ENCODE measurements at places on chromosomes 13 and 19. TPM values are rescaled to one million over a fixed set of nuclear protein-coding genes. Genes with fewer than 3 reads are reported as not detected.

- H3K27ac ChIP-seq = no peak overlapping the region
- no peak for DNase-seq
- no peaks in the 10 kb centered on the region for H3K27me3 ChIP-seq
- no peak overlapping the region for H3K4me3 ChIP-seq
- peaks cover 98% of the 10 kb centered on the region for H3K36me3 ChIP-seq
These were observed 24.4 kb downstream of the DHX34 start for GRCh38 chr19:47373246-47374240.

GRCh38 chr19:5585461-5586299 lies 17.9 kb upstream of the TINCR start:
- H3K27ac ChIP-seq = peak overlapping the region; percentile 75
- peak overlapping the region; percentile 9 for H3K4me3 ChIP-seq
- H3K4me1 ChIP-seq = peaks cover 19% of the 10 kb centered on the region
- no peak for DNase-seq

ZNF415 gene
- total RNA-seq = 9.1 TPM

PRSS57 gene
- total RNA-seq = 0.34 TPM

DNA sequence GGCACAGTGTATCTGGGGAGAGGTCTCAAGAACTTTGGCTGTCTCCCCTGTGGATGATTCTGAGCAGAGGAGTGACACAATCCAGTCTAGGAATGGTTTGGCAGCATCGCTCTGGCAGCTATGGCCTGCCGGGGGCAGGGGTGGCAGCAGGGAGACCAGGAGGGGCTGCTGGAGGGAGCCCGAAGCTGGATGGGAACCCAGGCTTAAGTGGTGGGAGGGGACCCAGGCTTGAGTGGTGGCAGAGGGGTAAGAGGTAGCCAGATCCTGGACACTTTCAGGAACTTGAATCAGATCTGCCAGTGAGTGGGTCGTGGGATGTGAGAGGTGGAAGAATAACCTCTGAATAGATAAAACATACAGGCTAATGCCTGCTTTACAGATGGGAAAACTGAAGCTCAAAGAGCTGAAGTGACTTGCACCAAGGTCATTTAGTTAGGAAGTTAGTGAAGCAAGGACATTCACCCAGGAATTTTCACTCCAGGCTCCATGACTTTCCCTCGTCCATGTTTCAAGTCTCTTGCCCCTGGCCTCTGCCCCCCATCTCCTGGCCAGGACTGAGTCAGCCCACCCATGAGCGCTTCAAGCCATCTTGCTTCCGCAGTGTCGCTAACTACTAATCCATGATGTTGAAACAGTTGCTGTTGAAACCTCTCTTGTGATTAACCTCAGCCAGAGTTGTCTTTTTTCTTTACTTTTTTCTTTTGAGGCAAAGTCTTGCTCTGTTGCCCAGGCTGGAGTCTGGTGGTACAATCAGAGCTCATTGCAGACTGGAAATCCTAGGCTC lies 29.9 kb upstream of the C1QTNF9 start:
- no peak overlapping the region for H3K27ac ChIP-seq
- no peak for DNase-seq
- H3K4me1 ChIP-seq = peaks cover 33% of the 10 kb centered on the region

DNA sequence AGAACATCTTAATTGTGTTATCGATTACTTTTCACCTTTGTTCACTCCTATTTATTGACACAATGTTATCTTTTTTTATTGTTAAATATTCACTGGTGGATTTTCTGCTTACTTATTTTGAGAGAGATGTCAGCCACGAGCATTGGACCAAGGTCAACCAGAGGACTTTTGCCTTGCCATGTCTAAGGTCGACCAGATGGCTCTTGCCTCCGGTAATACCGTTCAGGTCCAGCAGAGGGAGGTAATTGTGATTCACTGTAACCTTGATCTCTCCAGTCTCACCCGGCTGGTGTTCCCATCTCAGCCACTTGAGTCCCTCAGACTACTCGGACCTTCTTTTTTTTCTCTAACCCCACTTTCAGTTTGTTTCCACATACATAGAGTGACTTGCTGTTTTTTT lies 1438.1 kb downstream of the UQCRFS1 start:
- H3K4me1 ChIP-seq = no peaks in the 10 kb centered on the region
- no peak overlapping the region for H3K27ac ChIP-seq
- H3K4me3 ChIP-seq = no peak overlapping the region
- H3K36me3 ChIP-seq = peaks cover 37% of the 10 kb centered on the region
- H3K27me3 ChIP-seq = no peaks in the 10 kb centered on the region
- no peak for DNase-seq

DNA sequence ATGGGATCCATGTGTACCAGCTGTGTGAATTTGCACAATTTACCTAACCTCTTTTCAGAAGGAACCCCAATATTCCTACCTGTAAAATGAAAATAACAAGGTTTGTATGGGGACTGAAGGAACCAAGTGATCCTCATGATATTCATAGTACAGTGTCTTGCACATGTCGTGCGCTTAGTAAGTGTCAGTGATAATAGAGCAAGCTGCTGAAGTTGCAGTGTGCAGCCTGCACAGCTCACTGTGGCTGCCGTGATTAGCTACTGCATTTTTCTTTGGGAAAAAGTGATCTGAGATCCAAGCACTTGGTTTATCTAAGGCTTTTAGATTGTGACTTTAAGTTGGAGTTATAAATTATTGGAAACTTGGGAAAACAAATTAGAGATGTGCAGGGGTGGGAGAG lies 135.9 kb upstream of the FRY start:
- H3K4me1 ChIP-seq = peaks cover 12% of the 10 kb centered on the region
- no peaks in the 10 kb centered on the region for H3K27me3 ChIP-seq
- DNase-seq = no peak
- H3K27ac ChIP-seq = no peak overlapping the region
- no peaks in the 10 kb centered on the region for H3K36me3 ChIP-seq

- peak overlapping the region; percentile 99 for H3K27ac ChIP-seq
- H3K36me3 ChIP-seq = no peaks in the 10 kb centered on the region
- peak overlapping the region; percentile 50 for H3K4me3 ChIP-seq
- peaks cover 78% of the 10 kb centered on the region for H3K4me1 ChIP-seq
- H3K27me3 ChIP-seq = no peaks in the 10 kb centered on the region
These were observed 25.8 kb upstream of the NANOS3 start for GRCh38 chr19:13850910-13851733.

DNA sequence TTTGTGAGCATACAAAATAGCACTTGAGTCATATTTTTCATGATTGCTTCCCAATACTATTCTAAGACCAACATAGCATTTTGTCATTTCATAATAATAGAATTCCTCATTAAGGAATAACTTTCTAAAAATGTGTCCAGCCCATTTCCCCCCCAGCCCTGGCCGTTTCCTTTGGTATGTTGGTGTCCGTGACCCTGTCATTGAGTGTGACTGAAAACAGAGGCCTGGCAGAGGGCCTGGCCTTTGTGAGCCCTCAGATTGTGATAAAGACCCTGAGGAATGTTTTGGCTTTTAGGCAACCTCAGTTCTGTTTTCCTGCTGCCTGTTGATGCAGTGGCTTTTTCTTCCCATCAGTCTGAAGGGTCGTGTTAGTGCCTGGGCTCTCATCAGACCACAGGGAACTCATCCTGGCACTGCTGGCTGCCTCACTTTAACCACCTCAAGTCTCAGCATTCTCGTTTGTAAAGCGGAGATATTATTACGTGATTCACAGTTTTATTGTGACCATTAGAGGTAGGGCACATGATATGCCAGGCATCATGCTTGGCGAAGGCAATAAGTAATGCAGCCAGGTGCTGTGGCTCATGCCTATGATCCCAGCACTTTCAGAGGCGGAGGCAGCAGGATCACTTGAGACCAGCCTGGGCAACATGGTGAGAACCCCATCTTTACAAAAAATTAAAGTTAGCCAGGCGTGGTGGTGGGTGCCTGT lies 13.8 kb downstream of the SPINT2 start:
- H3K27ac ChIP-seq = peak overlapping the region; percentile 44
- H3K4me1 ChIP-seq = peaks cover 26% of the 10 kb centered on the region
- no peak for DNase-seq
- no peak overlapping the region for H3K4me3 ChIP-seq

- no peaks in the 10 kb centered on the region for H3K36me3 ChIP-seq
- peak within 1 kb of the TSS; percentile 49 for H3K27ac ChIP-seq
- peak; percentile 97 for DNase-seq
- peak within 1 kb of the TSS; percentile 67 for H3K4me3 ChIP-seq
- H3K4me1 ChIP-seq = peaks cover 20% of the 10 kb centered on the region
These were observed at the start of gene ZNF835 for GRCh38 chr19:56671613-56671994. Gene ZNF835, minus strand, starts transcription at chr19:56671757. Its CDS starts 6,559 bp downstream, at chr19:56665198.

COX7A1 gene
- total RNA-seq = 231 TPM

EDDM13 gene
- not detected for total RNA-seq

DNA sequence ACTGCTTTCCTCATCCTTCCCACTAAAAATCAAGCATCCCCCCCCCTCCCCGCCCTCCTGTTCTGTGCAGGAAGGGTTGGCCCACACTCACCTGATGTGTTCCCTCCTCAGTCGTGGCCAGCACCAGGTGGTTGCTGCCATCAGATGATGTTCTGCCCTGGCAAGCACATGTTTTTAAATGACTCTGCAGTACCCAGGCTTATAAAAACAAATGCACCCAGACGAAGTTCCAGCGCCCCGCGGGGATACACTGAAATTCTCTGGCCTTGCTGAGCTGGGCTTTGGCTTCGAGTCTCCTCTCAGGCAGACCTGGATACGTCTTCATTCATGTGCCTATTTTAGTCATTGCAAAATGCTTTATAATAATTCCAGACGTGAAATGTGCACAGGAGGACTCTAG lies 316.3 kb downstream of the DLEU7 start:
- no peak for DNase-seq
- H3K27ac ChIP-seq = peak overlapping the region; percentile 42
- H3K27me3 ChIP-seq = no peaks in the 10 kb centered on the region
- peaks cover 42% of the 10 kb centered on the region for H3K4me1 ChIP-seq
- H3K4me3 ChIP-seq = no peak overlapping the region

DNA sequence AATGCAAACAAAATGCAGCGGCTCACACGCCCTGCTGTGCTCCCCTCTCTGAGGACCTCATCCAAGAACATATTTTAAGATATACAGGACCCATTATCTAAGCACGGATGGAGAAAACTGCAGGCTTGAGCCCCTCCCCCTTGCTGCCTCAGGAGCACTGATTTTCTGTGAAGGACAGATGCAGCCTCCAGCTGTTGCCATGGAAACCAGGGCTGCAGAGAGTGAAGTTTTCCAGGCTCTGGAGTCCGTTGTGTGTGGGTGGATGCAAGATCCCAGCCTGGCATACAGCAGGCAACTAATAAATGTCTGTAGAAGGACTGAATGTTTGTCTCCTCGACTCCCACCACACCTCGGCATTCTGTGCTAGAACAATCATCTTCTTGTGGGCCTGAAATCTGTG lies 105.6 kb upstream of the PEG3 start:
- no peak overlapping the region for H3K4me3 ChIP-seq
- peaks cover 4% of the 10 kb centered on the region for H3K27me3 ChIP-seq
- H3K4me1 ChIP-seq = no peaks in the 10 kb centered on the region

- DNase-seq = no peak
- H3K27ac ChIP-seq = peak overlapping the region; percentile 98
- H3K27me3 ChIP-seq = no peaks in the 10 kb centered on the region
- peaks cover 18% of the 10 kb centered on the region for H3K4me1 ChIP-seq
These were observed 1.3 kb upstream of the LRCH1 start for GRCh38 chr13:46551410-46552302.

CFD gene
- 1,068 TPM for total RNA-seq

DNA sequence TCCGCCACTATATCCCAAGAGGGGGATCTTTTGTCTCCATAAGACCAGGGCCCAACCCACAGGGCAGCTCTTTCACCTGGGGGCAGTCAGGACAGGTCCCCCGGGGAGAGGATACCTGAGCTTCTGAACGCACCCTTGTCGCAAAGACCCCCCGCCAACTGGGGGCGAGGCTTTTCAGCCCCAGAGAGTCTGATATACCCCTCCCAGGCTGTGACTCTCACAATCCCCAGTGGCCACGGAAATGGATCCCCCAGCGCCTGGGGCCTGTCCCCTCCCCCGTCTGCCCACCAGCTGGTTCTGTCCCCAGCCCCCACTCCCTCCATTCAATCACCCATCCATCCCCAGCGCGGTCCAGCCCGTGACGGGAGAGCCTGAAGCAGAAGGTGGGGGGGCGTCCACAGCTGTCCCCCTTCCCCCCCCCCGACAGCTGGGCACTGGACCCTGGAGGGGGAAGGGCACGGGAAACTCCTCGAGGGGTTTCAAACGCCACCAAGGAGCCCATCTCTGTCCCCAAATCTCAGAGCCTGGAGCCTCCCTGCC lies 823 bp downstream of the DOCK6 start:
- no peak for DNase-seq
- peak overlapping the region; percentile 88 for H3K27ac ChIP-seq
- H3K36me3 ChIP-seq = no peaks in the 10 kb centered on the region

GRCh38 chr13:66948910-66949309 lies 281.2 kb downstream of the PCDH9 start:
- no peak overlapping the region for H3K4me3 ChIP-seq
- peaks cover 6% of the 10 kb centered on the region for H3K4me1 ChIP-seq
- H3K36me3 ChIP-seq = no peaks in the 10 kb centered on the region
- H3K27me3 ChIP-seq = no peaks in the 10 kb centered on the region

GRCh38 chr19:56253737-56254136 lies 18.8 kb upstream of the EDDM13 start:
- H3K4me1 ChIP-seq = no peaks in the 10 kb centered on the region
- DNase-seq = no peak
- no peaks in the 10 kb centered on the region for H3K36me3 ChIP-seq
- no peaks in the 10 kb centered on the region for H3K27me3 ChIP-seq
- H3K27ac ChIP-seq = no peak overlapping the region

DNA sequence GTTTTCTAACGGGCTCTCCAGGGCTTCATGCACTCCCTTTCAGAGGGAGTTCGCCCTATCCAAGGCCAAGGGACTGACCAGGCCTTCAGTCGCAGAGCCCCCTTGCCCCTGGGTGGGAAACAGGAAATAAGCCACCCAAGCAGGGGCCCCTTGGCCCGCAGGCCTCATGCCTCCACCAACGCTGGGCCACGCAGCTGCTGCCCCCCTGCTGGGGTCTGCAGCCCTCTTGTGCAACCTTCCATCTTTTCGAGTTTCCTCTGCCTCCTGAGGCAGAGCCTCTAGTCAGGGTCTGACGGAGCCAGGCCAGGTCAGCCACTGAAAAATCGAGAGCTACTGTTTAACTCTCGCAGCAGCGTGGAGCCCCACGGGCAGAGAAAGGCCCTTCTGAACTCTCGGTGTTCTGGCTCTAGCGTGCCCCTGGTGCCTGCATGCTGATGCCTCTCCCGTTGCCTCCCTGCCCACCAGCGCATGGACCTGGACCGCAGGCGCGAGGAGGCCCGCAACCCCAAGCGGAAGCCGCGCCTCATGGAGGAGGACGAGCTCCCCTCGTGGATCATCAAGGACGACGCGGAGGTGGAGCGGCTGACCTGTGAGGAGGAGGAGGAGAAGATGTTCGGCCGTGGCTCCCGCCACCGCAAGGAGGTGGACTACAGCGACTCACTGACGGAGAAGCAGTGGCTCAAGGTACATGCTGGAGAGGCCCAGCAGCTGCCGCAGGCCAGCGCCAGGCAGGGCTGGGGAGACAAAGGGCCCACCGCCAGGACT lies 54.6 kb upstream of the LDLR start:
- H3K27me3 ChIP-seq = no peaks in the 10 kb centered on the region
- H3K36me3 ChIP-seq = peaks cover 96% of the 10 kb centered on the region
- H3K27ac ChIP-seq = peak overlapping the region; percentile 45
- no peak for DNase-seq
- no peak overlapping the region for H3K4me3 ChIP-seq
- H3K4me1 ChIP-seq = peaks cover 14% of the 10 kb centered on the region

KLK2 gene
- total RNA-seq = not detected

Measured in esophagus muscularis mucosa (tissue), 4 donors.